ENCODE measurements at places on chromosomes 4 and X.

- DNase-seq, result no peak
Measured at GRCh38 chrX:31280580-31280979, 208.7 kb upstream of the FTHL17 start.

DNA sequence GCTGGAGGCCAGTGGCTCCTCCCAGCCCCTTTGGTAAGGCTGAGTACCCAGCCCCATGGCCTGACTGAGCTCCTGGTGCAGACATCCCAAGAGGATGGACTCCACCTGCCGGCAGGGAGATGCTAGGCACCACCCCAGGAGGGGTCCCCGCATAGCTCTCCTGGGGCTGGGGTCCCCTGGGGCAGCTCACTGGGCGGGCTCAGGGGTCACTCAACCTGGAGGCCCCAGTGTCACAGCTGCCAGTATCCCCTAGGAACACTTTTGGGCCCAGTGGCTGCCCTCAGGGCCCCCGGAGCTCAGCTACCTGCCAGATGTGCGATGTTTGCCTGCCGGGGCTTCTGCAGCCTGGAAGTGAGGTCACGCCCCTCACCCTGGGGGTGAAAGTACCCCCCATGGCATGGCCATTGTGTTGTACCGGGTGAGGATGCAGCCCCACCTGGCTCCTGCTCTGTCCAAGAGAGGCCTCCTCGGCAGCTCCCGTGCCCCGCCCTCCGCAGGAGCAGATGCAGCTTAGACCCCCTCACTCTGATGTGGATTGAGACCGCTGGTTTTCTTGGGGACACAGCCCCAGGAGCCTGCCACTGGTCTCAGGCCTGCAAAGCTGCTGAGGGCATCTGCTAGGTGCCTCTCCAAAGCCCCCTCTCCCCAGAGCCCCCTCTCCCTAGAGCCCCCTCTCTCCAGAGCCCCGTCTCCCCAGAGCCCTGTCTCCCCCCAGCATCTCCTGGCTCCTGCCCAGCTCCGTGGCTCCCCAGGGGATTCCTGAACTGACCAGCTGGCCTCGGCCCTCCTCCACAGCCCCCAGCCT lies 6.7 kb upstream of the HGFAC start:
- no peak for DNase-seq

DNA sequence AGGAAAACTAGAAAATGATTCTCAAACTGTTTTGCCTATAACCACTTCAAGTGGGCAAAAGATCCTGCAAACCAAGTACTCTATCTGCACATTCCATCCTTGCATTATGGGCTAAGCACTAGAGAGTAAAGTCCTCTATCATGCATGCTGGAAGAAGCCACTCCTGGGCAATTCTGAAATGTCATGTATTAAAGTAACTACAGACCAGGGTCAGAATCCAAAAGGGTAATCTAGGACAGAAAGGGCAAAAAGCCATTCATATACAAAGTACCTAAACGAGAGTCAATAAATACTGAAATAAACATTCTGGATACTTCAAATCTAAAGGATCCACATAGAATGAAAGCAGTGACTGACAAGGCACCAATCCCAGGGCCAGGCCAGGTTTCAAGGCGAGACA lies 1.0 kb downstream of the SNX12 start:
- DNase-seq, result no peak

GRCh38 chrX:34956916-34957315 lies 14.3 kb downstream of the FAM47B start:
- no peak for DNase-seq

DNA sequence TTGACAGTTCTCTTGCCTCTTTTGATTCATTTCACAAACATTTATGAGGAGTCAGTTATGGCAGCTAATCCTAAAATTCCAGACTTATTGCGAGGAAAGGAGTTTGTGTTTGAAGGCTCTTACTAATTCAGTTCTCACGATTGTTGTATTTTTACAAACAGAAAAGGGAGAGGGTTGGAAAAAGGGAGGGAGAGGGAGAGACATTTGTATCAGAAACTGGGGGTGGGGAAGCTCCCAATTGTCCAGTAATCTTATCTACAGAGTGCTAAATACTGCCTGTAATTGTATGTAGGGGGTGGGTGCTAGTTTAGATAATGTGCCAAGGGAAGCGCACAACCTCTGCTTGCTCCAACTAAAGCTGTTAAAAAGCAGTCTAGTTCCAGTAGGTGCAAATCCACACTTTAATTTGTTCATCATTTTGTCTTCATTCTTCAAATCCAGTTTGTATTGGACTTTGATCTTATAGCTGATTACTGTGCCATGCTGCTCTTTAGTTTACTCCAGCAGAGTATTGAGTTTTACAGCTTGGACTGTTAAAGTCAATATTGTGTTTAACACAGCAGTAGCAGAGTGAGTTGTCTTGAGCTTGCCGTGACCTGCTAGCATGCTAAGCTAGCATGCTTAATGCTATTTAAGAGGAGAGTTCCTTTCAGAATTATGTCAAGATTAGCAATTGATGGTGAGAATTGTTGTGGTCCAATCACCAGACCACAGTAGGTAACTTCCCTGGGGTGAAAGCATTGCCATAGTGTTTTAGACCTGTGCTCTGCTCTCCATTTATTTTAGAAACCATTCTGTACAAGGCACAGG lies 13.9 kb downstream of the FNIP2 start:
- DNase-seq, result no peak

GRCh38 chr4:38512840-38513239 lies 151.2 kb upstream of the KLF3 start:
- no peak for DNase-seq

- no peak for DNase-seq
Measured at GRCh38 chrX:70480660-70481018, 36.0 kb downstream of the DLG3 start.

- DNase-seq, result no peak
Measured at GRCh38 chrX:115616943-115617563, 56.1 kb downstream of the PLS3 start.

DNA sequence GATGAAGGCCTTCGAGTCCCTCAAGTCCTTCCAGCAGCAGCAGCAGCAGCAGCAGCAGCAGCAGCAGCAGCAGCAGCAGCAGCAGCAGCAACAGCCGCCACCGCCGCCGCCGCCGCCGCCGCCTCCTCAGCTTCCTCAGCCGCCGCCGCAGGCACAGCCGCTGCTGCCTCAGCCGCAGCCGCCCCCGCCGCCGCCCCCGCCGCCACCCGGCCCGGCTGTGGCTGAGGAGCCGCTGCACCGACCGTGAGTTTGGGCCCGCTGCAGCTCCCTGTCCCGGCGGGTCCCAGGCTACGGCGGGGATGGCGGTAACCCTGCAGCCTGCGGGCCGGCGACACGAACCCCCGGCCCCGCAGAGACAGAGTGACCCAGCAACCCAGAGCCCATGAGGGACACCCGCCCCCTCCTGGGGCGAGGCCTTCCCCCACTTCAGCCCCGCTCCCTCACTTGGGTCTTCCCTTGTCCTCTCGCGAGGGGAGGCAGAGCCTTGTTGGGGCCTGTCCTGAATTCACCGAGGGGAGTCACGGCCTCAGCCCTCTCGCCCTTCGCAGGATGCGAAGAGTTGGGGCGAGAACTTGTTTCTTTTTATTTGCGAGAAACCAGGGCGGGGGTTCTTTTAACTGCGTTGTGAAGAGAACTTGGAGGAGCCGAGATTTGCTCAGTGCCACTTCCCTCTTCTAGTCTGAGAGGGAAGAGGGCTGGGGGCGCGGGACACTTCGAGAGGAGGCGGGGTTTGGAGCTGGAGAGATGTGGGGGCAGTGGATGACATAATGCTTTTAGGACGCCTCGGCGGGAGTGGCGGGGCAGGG lies 568 bp downstream of the HTT start:
- no peak for DNase-seq

DNA sequence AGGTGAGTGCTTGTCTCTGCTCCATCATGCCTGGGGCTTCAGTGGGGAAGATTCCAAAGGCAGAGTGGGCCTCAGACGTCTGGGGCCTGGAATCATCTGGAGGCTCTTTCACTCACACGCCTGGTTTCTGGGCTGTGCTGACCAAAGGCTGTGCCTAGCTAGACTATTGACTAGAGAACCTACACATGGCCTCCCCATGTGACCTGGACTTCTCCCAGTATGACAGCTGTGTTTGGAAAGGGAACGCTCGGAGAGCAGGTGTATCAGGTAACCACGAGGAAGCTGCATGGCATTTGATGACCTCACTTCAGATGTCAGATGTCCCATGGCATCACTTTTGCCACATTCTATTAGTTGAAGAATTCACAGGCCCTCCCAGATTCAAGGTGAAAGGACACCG lies 51.0 kb downstream of the ADGRL3 start:
- no peak for DNase-seq

DNA sequence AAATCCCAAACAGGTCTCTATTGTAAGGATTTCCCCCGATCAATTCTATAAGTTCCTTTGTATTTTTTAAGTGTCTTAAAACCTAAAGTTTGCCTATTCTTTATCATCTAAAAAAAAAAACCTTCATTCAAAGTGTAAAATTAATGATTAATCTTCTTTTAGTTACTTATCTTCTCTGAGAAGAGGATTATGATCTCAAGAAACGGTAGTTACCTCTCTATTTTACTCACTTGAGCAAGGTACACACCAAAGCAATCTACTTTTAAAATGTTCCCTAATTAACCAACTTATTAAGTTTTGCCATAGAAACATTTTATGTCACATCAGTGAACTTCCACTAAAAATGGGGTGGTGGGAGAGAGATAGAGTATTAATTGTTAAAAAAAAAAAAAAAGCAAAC lies 15.2 kb upstream of the GALNT7 start:
- no peak for DNase-seq

DNA sequence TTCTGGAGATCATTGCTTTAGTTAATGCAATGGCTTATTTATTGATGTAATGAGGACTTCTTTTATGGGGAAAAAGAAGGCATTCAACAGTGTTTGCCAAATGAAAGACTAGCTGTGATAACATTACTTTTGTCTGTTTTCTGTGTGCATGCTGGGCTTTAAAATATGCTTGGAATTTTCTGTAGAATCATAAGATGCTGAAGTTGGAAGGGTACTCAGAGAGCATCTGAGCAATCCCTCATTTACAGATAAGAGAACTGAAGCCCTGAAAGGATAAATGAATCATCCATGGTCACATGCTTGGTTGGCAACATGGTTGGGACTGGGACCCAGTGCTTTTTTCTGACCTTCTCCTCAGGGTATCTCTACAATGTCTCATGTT lies 31.4 kb upstream of the PITX2 start:
- no peak for DNase-seq

- DNase-seq, result no peak
Measured at GRCh38 chr4:105845559-105845958, 49.7 kb upstream of the NPNT start.

DNA sequence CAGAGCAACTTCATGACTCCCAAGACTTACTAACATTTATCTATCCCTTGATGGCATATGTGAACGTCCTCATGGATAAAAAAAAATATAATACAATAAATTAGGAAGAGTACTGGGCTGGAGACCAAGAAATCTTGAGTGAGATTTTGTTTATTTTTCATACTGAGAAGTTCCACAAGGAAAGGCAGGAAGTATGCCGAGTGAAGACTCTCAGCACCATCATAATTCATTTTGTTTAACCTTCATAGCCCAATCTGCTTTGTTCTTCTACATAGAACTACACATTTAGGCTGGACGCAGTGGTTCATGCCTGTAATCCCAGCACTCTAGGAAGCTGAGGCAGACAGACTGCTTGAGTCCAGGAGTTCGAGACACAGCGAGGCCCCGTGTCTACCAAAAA lies 198.3 kb downstream of the NSUN7 start:
- DNase-seq, result no peak

DNA sequence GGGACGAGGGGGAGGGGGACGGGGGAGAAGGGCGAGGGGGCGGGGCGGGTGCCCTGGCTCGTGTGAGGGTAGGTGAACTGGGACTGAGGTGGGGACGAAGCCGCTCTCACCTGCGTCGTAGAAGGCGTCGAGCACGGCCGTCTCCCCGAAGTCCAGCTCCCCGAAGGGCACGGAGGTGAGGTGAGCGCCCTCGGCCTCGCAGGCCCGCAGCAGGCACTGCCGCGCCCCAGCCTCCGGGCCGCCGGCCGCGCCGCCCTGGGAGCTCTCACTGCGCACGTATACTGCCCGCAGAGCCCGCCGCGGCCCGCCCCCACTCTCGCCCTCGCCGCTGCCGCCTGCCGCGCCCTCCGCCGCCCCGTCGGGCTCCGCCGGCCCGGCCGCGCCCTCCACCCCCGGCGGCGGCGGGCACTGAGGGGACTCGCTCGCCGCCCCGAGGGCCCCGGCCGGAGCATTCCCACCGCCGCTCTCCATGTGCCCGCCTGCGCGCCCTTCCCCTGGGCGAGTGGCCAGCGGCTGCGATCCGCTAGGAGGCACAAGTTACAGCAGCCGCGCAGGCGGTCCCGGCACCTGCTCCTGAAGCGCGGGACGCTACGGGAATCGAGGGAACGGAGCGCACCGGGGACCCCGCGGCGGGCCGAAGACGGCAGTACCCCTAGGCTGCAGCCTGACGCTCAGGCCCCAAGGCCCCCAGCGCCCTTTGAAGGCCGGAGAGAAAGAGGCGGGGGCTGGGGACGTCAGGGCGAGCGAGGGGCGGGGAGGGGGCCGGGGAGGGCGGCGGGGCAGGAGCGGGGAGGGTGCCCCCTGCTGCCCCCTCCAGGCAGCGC lies at the start of gene MAP3K15:
Gene MAP3K15 (minus strand): TSS at position 718 of the 824 bp plus-strand sequence. CDS start 247 bp downstream, at position 471.
- DNase-seq, result no peak

GRCh38 chr4:74167585-74167984 lies 9.7 kb downstream of the MTHFD2L start:
- no peak for DNase-seq

DNA sequence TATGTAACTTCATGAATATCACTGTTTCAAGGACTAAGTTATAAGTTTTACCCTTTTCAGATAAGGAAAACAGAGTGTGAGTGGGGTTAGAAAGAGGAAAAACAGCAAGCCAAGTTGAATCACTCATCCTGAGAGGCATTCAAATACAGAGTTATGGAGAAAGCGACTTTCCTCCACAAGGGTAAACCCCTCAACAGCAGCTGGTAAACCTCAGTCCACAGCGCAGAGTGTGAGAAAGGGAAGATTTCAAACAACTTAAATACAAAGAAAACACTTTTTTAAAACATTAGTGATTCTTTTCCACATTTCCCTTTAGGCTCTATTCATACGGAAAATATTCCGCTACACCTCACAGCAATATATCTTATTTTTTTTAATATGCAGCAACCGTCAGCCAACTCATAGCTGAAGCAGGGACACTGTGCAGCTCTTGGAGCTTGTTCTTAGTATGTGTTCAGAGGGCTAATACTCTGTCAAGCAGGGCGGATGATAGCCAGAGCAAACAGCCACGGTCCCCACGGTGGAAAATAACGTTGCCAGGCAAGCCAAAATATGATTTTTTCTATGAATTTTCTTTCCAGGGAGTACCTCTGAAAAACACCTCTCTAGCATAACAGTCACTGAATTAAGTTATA lies 488.9 kb upstream of the FAT1 start:
- no peak for DNase-seq

GRCh38 chrX:141183000-141183399 lies 6.1 kb upstream of the LDOC1 start:
- no peak for DNase-seq
